ENCODE measurements at places on chromosomes 13 and 19.
A peak's percentile ranks its signal among the peaks of the same experiment; 100 is the strongest.

DNA sequence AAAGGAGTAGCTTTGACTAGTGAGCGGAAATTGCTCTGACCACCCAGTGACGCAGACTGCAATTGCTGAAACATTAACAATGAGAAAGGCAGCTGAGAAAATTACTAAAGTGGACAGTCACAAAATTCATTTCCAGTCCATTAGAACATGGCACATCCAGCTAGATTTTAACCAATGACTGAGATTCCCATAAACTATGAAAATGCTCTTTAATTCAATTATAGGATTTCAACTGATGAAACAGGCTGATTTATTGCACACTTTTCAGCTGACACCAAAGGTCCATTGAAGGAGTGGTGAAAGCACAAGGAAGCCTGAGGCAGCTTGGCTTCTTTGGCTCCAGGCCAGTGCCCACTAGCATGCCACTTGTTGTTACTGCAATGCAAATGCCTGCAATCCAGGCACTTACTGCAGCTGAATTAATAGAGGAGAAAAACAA lies 933.4 kb downstream of the SLITRK6 start:
- no peak for DNase-seq

- peak; percentile 13 for DNase-seq
Measured at GRCh38 chr13:27997904-27998522, 9.5 kb upstream of the URAD start.

DNA sequence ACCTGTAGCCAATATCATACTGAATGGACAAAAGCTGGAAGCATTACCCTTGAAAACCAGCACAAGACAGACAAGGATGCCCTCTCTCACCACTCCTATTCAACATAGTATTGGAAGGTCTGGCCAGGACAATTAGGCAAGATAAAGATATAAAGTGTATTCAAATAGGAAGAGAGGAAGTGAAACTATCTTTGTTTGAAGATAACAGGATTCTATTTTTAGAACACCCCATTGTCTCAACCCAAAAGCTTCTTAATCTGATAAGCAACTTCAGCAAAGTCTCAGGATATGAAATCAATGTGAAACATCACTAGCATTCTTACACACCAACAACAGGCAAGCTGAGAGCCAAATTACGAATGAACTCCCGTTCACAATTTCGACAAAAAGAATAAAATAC lies 17.8 kb upstream of the CCNA1 start:
- no peak for DNase-seq

DNA sequence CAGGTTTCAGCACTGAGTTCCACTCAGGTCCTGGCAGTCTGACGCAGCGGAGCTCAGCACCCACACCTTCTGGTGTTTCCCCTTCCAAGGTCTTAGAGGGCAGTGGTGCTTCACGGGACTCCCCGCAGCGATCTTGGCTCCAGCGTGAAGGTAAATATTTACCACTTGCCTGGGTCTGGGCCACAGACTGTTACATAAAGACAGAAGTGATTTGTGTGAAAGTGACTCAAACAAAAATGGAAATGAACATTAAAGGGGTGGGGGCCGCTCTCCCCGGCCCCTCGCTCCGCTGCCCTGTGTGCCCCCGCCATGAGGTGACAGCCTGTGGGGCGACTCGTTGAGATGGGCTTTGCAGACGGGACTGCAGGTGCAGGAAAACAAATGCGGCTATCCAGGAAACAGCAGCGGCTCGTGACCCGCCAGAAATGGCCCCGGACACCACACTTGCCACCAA lies 55.0 kb downstream of the GGACT start:
- DNase-seq: no peak

GRCh38 chr19:12943437-12944044 lies 2.1 kb upstream of the RAD23A start:
- no peak for DNase-seq
